ENCODE measurements at places on chromosomes 12 and 14.

DNA sequence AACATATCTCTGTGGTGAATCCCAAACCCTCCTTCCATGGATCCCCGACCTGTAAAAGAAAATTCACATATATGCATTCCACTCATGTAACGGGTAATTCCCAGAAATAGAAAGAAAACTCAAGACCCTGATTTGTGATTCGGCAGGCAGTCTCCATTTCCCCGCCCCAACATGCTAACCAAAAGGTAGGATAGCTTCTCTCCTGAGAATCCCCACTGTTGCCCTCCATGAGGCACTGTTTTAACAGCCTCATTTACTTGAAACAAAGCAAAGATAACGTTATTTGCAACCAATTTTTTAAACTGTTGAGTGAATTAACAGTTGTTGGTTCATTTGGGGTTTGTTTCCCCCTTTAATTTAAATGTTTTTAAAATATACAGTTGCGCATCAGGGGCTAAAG, 774 bp upstream of the SLC2A13 start:
- no peak for DNase-seq

DNA sequence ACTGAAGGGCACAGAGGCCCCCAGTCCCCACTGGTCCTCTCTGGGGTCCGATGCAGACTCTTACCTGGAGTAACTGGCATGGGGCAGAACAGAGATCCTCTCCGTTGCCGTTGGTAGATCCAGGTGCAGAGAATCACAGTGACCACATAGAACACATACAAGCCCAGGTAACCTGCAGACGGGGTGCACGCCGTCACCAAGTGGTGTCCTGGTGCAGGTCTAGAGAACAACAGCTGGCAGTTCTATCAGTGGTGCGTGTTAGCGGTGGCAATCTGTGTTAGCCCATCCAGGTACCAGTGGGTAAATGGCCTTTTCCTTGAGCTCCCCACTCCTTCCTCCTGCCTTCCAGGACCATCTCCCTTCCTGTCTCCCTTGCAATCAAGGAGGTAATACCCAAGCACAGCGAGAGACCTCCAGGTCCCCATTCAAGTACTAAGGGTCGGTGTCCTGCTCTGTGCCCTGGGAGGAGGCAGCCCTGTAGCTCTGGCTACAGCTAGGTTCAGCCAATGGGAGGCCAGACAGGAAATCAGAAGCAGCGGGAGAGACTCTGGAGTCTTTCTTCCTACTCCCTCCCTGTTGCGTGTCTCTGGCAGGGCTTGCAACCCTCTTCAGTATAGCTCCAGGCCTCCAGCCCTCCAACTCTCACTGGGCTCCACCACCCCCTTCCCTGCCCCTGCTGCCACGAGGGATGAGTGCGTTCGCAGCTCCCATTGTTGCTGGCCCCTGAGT, 15.8 kb downstream of the SLC8B1 start:
- no peak for DNase-seq

DNA sequence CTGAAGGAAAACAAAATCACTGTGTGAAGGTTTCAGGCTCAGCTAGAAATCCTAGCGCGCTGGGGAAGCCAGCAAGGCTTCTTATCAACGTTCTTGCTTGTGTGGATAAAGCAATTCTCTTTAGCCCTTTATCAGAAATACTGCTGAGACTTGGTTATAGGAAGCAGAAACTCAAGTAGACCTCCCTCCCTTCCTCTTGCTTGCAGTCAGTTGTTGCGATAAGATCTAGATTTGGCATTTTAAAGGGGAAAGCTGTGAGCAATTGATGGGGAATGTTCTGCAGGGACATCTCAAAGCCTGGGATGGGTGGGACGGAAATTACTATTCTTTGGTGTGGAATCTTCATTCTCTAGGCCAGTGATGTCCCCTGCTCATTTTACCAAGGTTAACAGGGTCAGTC, 76.4 kb upstream of the ANO4 start:
- DNase-seq = no peak

- no peak for DNase-seq
Observed at GRCh38 chr12:112543751-112544150, 125.0 kb downstream of the PTPN11 start.

GRCh38 chr14:21256539-21257393, 12.5 kb downstream of the HNRNPC start:
- DNase-seq = no peak

DNA sequence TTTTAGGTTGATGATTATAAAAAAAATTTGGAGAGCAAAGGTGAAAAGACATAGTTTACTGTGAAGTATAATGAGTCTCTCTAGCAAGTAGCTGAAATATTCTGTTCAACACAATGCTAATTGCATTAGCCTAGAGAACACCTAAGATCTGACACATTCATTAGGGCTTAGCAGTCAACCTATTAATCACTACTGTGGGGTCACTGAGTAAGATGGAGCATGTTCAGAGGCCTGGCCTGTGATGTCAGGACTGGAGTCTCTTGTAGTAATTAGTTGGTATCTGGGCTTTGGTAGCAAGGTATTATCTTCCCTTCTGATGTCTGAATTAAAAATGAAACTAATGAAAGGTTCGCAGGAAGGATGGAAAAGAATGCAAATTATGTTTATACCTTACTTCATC, 112.7 kb downstream of the SLC16A7 start:
- no peak for DNase-seq

DNA sequence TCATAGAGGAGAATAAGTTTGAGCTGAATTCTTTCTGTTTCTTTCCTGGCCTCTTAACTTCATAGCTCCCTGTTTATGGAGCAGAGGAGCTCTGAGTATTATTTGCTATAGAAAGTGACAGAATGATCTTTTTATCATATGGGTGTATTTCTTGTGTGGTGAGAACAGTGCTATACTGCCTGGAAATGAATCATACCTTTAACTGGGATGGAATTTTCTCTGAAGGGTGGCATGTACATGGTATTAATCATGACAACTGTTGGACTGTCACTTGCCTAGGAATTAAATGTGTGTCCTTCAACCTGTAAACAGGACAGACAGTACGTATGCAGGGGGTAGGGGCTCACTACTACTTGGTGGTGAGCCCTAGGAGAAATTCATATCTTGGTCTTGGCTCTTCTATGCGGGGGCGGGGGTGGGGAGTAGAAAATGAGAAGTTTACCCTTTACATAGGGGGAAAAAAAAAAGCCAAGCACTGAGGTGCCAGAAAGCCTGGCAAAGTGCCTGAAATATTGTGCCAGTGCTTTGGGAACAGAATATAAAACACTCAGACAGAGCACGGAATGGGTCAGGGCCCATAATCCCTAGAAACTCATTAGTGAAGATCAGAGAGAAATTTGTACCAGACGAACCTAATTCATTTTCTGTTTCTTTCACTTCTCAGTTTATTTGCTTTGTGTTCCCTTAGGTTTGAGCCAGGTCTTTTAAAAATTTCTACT, 33.8 kb downstream of the ARMH4 start:
- no peak for DNase-seq

Data from DMS153 (cell line).